ENCODE measurements at places on chromosomes 4 and X.
A peak's percentile ranks its signal among the peaks of the same experiment; 100 is the strongest.

DNA sequence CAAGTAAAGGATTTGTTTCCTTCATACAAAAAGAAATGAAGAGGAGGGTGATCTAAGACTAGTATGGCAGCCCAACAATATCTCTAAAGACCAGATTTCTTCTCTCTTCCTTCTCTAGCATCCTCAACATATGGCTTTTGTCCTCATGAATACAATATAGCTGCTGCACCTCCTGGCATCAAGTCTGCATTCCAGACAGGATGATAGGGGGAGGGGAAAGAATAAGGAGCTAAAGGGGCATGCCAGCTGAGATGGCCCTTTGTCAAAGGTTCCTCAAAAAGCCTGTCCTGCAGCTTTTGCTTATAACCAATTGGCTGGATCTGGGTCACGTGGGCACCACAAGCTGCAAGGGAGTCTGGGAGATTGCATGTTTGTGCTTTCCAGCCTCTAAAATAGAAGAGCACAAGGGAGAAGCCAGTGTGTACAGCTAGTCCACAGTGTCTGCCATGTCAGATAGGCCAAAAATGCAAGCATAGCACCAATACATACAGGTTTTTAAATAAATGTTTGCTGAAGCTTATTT lies 132.6 kb downstream of the BCOR start:
- no peak for DNase-seq

DNA sequence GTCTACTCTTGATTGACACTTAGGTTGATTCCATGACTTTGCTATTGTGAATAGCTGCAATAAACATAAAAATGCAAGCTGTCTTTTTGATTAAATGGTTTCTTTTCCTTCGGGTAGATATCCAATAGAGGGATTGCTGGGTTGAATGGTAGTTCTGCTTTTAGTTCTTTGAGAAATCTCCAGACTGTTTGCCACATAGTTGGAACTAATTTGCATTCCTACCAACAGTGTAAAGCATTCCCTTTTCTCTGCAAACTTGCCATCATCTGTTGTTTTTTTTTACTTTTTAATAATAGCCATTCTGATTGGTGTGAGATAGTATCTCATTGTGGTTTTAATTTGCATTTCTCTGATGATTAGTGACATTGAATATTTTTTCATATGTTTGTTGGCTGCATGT lies 122.2 kb upstream of the PRKG2 start:
- no peak for DNase-seq

GRCh38 chr4:158667651-158668198 lies 4.0 kb downstream of the C4orf46 start:
- DNase-seq: no peak

DNA sequence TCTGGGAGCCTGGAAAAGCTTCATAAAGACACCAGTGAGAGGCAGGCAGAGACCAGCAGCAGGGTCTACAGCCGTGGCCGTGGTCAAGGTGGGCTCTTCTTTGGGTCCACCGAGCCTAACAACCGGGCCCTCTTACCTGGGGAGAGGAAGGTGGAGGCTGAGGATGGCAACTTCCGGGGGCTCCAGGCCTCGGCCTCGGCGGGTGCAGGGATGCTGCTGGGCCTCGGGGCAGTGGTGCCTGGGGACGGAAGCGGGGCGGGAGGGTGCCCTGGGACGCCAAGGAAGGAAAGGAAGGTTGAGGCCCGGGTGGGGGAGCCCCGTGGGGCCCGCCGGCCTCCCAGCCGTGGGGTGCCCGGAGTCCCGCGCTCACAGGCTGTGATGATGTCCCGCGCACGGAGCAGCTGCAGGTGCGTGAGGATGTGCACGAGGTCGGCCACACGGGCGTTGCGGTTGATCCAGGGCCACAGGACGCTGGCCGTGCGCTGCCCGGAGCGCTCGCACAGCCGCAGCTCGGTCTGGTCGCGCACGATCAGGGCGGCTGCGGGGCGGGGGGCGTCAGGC lies 561 bp downstream of the IRAK1 start:
- DNase-seq: no peak

- DNase-seq: no peak
Observed at GRCh38 chrX:95911062-95911461, 773.6 kb upstream of the DIAPH2 start.

- no peak for DNase-seq
Observed at GRCh38 chrX:153336121-153336894, 2.4 kb downstream of the ZNF275 start.

- DNase-seq: no peak
Observed at GRCh38 chr4:110636680-110637407, 14.0 kb upstream of the PITX2 start.

- no peak for DNase-seq
Observed at GRCh38 chr4:138522366-138522765, 280.2 kb upstream of the SLC7A11 start.

DNA sequence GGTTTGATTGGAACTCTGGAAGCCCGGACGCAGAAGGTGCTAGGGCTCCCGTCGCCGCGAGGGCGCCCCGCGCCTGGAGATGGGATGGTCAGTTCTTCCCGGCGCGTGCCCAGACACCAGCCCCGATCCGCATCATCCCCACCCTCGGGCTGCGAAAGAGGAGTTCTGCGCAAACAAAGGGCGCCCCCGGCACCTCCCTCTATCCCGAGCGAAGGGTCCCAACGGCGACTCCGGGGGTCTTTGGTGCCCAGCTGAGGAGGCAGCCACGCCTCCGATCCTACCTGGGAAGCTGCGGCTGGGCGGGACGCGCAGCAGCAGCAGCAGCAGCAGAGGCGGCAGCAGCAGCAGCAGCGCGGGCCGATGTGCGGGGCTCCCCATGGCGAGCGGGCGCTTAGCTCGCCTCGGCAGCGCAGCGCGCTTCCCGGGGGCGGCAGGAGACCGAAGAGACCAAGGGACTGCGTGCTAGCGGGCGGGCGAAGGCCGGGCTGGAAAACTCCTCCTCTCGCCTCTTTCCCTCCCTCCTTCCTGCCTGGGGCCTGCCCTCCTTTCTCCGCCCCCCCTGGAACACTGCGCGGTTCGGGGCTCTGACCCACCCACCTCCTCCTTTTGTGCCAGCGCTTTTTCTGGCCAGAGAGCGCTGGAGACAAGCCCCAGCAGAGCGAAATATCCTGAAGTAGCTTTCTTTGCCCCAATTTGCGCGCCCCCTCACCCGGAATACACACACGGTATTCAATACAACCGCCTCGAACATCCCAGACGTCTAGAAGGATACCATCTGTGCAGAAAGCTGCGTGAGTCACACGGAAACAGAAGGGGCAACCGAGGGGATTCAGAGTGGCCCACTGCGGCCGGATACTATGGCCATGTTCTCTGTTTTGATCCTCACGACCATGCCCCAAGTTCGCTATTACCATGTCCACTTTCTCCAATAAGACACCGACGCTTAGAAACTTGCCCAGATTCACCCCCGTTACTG lies at the start of gene SRPX:
Gene SRPX, minus strand, starts transcription at position 457 of the 976 bp plus-strand sequence. Its CDS starts 79 bp downstream, at position 378.
- DNase-seq: no peak

GRCh38 chr4:4344915-4345527 lies 41.9 kb upstream of the NSG1 start:
- DNase-seq: no peak

GRCh38 chrX:139815771-139816170 lies 107.8 kb upstream of the MCF2 start:
- no peak for DNase-seq

GRCh38 chr4:76969495-76969894 lies 19.9 kb downstream of the SEPTIN11 start:
- DNase-seq: no peak

DNA sequence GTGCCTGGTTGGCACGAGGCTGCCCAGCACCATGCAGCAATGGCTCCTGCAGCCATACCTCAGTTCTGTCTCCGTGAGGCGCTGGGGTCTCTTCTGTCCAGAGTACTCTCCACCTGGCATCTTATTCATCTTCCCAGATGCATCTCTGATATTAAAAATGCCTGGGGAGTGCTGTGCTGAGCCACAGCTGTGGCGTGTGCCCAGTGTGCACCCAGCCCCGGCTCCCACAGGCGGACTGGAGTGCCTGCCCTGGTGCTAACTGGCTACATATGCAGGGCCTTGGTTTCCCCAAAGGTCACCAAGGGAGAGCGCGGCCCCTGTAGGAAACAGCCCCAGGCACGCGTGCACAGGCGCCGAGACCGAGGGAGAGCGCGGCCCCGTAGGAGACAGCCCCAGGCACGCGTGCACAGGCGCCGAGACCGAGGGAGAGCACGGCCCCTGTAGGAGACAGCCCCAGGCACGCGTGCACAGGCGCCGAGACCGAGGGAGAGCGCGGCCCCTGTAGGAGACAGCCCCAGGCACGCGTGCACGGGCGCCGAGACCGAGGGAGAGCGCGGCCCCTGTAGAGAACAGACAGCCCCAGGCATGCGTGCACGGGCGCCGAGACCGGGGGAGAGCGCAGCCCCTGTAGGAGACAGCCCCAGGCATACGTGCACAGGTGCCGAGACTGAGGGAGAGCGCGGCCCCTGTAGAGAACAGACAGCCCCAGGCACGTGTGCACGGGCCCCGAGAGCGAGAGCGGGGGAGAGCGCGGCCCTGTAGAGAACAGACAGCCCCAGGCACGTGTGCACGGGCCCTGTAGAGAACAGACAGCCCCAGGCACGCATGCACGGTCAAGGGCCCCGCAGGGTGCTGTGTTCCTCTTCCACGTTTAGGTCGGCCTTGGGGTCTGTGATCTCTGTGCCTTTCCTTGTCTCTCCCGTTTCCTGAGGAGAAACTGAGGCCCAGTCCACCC lies 14.5 kb downstream of the TMEM175 start:
- no peak for DNase-seq

DNA sequence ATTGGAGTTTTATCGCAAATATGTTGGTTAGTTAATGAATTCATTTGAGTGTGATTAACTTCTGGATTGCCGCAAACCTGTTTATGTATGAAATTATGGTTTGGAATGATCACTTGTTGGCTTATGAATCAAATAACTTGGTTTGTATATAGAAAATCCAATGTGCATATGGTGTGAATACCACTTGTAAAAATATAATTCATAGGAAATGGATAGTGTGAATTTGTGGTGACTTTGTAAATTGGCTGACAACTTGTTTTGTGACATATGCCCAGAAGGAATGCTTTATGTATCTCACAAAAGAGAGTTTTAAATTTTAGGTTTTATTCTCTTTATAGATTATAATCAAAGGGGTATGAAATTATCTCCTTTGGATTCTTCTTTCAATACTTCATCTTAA lies 436.2 kb downstream of the EPHA5 start:
- DNase-seq: no peak

GRCh38 chr4:109631532-109632108 lies 71.6 kb downstream of the MCUB start:
- DNase-seq: no peak

GRCh38 chr4:183408796-183409195 lies 35.6 kb upstream of the CDKN2AIP start:
- no peak for DNase-seq

DNA sequence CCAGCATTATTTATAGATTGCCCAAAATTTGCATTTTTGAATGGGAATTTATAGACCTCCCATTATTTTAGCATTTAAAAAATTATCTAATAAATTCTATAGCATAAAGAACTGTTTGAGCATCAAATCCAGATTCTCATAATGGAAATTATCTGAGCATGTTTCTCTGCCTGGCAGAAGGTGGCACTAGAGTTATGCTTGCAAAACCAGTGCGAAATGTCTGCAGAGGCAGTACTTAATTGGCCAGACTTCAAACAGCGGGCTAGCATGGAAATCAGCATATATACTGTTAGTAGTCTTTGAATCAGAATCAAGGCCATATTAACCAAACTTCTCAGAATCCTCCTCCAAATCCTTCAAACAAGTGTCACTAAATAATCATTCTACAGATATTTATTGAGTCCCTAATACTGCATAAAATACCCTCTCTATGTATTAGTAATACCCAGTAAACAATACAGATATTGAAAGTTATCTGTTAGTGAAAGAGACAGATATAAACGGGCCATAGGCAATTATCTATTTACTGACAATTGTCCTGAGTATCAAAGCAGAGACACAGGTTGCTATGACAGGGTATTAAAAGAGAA lies 78.7 kb upstream of the DCLK2 start:
- DNase-seq: peak; percentile 65

- no peak for DNase-seq
Observed at GRCh38 chr4:183517781-183518180, 12.9 kb downstream of the ING2 start.

DNA sequence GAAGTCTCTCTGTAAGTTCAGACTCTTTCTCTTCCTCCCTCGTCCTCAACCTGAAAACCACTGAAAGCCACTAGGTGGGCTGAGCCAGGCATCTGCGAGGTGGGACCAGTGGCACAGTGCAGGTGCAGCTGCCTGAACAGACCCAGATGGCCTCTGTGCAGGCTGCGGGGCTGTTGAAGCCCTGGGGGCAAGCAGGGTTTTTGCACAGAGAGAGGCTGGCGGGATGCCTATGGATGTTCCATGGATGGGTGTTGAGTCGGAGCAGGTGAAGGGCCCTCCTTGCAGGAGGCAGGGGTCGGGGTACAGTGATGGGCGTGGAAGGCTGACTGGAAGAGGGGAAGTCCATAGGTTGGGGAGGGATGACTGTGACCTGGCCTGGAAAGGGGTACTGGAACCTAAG lies 350.2 kb upstream of the FAT1 start:
- DNase-seq: no peak

DNA sequence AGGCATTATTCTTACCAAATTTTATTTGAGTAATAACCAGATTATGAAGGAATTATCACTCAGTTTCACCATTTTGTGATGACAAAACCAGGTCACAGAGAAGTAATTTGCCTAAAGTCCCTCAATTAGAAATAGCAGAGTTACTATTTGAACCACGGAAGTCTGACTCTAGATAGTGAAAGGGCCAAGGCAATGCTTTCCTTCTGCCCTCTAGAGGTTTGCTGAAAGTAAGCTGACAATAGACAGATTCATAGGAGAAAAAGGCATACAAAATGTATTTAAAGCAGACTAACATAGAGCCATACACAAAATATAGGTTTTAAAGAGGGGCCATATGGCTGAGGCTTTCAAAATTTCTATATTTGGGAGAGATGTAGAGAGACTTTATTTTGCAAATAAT lies 43.1 kb downstream of the CXXC4 start:
- DNase-seq: no peak

- DNase-seq: no peak
Observed at GRCh38 chrX:150848914-150849365, 49.5 kb downstream of the CD99L2 start.

DNA sequence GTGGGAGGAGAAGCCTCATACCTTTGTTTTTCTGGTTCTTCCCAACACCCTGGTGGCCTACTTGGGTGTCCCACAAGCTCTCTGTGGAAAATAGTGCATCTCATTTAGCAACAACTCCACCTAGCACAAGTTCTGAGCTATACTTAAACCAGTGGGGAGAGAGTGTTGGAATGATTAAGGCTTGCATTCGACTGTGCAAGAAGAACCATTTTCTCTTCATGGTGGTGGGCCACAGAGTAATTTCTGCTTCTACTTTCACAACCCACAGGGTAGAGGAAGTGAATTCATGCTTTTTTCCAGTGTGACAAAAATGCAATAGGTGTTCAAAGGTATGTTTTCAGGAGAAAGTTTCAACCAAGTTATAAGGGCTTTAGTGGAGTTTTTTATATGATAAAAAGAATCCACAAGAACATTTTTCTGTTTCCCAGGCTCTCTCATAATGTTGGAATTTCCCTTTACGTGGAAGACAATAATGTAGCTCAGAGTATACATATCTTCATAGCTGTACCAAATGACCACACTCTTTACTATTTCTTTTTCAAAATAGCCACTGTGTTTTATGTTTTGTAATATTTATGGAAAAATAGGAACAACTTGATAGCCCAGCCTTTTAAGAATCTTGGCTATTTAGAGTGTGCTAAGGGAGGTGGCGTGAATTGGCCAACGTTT lies 80.3 kb upstream of the HHIP start:
- DNase-seq: no peak

- no peak for DNase-seq
Observed at GRCh38 chr4:110073053-110073845, 125.2 kb downstream of the ELOVL6 start.

- DNase-seq: no peak
Observed at GRCh38 chrX:50618788-50619558, 148.3 kb upstream of the DGKK start.

Data from AG09319 (cell line).